OCI-LY7 (cell line): ENCODE measurements at places on chromosomes 5 and 9.

GRCh38 chr5:45038366-45038987, 229.7 kb downstream of the MRPS30 start:
- DNase-seq, result peak; percentile 19

- DNase-seq, result no peak
Observed at GRCh38 chr9:108467161-108467560, 388.6 kb downstream of the ACTL7B start.

DNA sequence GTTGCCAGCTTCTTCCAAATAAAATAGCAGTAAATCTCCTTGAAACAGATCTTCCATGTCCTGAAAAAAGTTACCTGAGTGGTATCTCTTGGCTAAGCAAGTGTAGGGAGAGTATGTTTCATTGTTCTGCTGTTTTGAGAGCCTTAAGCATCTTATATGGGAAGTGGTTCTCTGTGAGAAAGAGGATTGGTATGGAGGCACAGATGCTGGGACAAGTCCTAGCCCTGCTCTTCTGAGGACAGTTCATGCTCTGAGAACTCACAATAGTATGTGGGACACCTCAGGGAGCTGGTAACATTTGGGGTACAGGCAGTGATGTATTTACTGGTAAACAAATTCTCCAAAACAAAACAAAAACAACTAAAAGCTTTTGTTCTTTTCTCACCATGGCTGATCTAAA, 2.0 kb downstream of the PPP3R2 start:
- no peak for DNase-seq

DNA sequence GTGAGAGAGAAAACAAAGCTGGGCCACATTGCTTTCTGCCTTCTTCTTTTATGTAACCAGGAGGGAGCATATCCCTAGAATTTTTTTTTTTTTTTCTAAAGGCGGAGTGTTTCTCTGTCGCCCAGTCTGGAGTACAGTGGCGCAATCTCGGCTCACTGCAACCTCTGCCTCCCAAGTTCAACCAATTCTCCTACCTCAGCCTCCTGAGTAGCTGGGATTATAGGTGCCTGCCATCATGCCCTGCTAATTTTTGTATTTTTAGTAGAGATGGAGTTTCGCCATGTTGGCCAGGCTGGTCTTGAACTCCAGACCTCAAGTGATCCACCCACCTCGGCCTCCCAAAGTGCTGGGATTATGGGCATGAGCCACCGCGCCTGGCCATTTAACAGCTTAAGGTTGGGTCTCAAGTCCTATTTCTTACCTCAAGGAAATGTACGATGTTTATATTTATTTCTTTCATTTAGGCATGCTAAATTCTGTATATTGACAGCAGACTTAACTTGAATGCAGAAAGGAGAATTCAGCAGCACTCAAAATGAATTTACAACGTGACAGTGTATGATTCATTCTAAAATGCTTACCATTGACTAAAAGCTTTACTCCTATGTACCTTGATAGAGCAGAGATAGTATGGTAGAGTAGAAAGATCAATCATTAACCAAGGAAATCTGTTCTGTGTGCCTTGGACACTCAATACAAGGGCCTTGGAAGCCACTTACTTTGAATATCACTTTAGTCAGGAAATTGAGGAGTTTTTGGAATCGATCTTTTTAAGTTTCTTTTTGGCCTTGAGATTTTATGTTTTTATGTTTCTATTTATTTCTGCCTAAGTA, 100.9 kb downstream of the F2RL2 start:
- no peak for DNase-seq

DNA sequence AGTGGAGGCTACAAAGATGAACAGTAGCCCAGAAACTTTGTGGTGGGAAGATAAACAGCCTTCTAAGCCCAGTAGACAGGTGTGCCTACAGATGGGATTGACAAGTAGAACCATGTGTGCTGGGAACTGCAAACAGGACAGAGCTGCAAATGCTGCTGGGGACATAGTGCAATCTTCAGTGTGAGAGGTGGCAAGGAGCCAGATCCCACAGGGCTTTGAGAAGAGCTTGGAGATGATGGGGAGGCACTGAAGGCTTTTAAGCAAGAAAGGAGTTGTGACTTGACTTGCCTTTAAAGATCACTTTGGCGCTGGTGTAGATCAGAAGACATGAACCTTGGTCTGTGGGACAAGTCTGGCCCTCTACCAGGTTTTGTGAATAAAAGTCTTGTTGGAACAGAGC, 675.2 kb downstream of the ACTL7B start:
- no peak for DNase-seq

- no peak for DNase-seq
Observed at GRCh38 chr9:127555840-127556820, 55.9 kb upstream of the STXBP1 start.

- DNase-seq, result no peak
Observed at GRCh38 chr9:34431667-34432066, 26.7 kb downstream of the FAM219A start.

DNA sequence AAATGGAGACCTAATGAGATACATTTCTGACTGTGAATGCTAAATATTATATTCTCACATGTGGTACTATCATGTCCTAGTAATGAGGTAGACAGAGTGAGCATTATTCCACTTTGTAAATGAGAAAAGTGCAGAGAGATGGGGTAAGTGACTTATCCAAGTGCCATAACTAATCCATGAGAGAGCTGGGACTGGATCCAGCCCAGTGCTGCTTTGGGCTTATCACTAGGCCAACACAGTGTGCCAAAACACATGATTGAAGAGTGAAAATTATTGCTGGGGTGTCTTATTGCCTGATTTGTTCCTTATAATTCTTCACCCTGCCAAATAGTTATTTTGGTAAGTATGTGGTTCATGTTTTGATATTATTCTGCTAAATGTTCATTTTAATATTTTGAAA, 442.2 kb upstream of the GRAMD2B start:
- no peak for DNase-seq

GRCh38 chr5:155761502-155761901, 565.5 kb upstream of the SGCD start:
- DNase-seq, result no peak

DNA sequence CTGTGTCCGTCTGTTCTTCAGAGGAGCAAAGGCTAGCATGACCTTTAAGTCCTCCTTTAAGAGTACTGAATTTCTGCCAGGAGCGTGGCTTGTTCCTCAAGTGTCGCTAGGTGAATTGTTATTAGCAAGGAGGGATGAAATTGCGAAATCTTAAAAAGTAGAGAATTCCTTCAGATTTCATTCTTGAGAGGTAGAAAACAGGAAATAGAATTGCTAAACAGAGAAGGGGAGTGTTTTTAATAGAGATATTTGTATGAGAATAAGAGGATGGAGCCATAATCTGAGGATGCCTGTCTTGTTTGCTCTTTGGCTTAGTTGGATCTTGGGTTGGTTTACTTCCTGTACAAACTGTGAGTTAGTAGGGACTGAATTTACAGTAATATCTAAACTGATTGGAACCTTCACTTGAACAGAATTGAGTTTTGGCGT, 39.2 kb downstream of the EXOSC2 start:
- no peak for DNase-seq

GRCh38 chr9:21708260-21708711, 94.2 kb upstream of the MTAP start:
- DNase-seq, result no peak

- no peak for DNase-seq
Observed at GRCh38 chr5:6243706-6244338, 134.5 kb downstream of the MED10 start.

- DNase-seq, result no peak
Observed at GRCh38 chr9:133204993-133205336, 4.1 kb downstream of the OBP2B start.

GRCh38 chr5:135737701-135738563, 96.5 kb upstream of the SLC25A48 start:
- DNase-seq, result no peak

- DNase-seq, result no peak
Observed at GRCh38 chr5:158463938-158464337, 605.0 kb upstream of the CLINT1 start.

GRCh38 chr5:9362600-9362999, 183.3 kb downstream of the SEMA5A start:
- DNase-seq, result no peak

- DNase-seq, result no peak
Observed at GRCh38 chr5:159456722-159457465, 126.6 kb upstream of the IL12B start.

DNA sequence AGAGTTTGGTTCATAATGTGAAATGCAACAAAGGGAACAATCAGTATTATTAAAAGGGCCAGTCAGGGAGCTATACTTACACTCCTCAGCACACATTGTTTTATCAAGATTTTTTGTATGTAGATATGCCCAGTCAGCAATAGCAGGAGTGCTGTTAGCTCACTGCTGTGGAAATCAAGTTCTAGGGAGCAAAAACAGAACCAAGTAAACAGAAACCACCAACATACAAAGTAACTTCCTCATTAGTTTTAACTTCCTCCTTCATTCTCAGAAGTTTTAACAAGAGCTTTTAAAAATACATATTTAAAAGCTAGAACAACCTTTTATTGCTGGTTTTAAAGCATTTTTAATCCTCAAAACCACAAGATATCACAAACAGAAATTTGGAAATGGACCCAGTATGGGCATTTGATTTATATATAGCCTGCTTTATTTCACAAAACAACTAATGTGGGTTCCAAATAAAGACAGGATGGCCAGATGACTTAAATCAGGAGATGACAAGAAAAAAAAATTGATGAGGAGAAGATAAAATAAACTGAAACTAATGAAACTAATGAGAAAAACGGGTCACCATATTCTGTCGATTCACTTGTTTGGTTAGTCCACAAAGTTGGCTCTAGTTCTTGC, 178.5 kb downstream of the ADAMTS12 start:
- no peak for DNase-seq

GRCh38 chr9:127419348-127419747, 4.8 kb upstream of the ZNF79 start:
- no peak for DNase-seq

- no peak for DNase-seq
Observed at GRCh38 chr5:35954175-35954574, 15.8 kb upstream of the CAPSL start.

- DNase-seq, result peak; percentile 25
Observed at GRCh38 chr9:79477955-79478771, 93.6 kb upstream of the TLE4 start.

DNA sequence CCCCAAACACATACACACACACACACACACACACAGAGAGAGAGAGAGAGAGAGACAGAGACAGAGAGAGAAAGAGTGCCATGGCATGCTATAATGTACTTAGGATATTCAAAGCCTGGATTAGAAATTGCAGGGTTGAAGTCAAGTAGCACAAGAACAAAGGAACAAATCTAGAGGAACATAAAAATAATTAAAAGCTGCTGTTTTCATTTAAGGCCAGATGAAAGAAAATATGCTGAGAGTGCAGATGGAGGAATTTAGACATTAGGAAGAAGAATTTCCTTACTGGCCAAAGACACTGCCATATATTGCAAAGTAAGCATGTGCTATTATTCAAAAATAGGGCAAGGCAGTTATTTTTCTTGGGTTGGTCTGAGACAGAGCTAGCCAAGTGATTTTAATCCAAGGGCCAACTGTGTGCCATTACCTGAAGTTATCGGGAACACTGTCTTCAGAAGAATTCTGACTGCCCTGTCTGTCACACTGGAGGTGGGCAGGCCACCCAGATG, 31.7 kb downstream of the HSD17B3 start:
- no peak for DNase-seq

DNA sequence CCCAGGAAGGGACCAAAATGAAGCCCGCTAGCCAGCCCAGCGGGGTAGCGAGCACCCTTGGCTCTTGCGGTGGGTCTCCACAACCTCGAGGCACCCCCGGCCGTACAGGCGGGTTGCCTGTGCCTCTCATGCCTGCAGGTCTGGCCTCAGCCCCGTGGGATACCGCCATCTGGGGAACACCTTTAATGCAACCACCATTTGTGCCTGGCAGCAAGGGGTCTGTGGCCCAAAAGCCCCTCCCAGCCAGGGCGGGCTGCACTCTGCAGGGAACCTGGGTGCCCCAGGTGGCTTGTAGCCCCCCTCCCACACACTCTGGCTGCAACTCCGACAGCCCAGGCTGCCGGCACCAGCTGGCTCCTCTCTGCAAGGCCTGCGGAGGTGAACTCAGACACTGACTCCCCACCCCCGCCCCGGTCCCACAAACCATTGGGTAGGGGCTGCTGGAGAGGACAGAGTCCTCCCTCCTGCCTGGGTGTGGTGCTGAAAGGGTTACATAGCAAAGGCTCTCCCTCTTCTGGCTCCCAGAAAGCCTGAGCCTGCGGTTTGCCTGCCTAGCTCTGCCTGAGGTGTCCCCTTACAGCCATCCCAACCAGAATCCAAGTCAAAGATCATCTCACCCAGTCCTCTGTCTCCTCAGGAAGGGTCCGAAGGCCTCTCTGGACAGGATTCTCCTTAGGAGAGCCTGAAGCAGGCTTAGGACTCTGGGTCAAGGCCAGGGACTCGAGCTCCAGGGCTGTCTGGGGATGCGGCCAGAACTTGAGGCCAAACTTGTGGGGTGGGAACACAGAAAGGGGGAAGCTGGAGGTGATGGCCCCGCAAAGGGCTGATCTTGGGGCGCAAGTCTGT, 109.4 kb downstream of the PSD2 start:
- DNase-seq, result no peak

GRCh38 chr5:175285261-175285660, 158.7 kb downstream of the DRD1 start:
- no peak for DNase-seq

GRCh38 chr5:61200582-61201155, 38.4 kb upstream of the SMIM15 start:
- DNase-seq, result no peak

DNA sequence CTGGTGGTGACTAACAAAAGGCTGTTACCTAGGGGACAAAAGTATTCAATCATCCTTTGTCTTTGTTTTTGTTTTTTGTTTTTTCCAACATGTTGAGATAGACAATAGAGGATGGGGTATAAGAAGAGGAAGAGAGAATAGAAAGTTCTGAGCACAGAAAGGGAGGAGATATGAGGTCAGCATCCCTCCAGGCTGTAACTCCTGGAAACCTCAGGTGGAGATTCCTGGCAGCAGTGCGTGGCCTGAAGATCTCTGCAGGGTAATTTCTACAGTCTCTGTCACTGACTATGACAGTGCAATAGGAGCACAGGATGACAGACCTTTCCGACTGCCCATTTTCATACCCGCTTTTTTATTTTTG, 112.1 kb downstream of the ADRB2 start:
- DNase-seq, result no peak

GRCh38 chr9:79447308-79447605, 124.5 kb upstream of the TLE4 start:
- no peak for DNase-seq

DNA sequence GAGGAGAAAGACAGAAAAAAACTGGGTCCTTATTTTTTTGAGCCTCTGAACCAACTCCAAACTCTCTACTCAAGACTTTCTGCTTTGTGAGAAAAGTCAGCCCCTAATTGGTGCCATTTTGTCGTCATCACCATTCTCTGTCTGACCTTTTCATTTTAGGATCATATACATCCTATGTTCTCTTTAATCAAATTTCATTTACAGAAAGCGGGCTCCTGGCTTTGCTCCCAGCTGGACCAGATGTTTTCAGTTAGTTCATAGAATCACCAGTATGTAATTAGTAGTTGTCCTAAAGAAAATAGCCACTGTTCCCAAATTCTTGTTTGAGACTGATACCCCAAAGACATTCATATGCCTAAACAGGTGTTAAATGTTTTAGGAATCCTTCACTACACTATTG, 28.6 kb upstream of the SLCO4C1 start:
- DNase-seq, result no peak

GRCh38 chr5:140546851-140547507, 483 bp upstream of the EIF4EBP3 start:
- DNase-seq, result no peak

- no peak for DNase-seq
Observed at GRCh38 chr5:122870219-122870856, 24.9 kb downstream of the SNX24 start.
